CD4-positive, alpha-beta T cell treated with Interleukin-6 at 100 ng/mL for 8 hours (primary cell): ENCODE measurements at places on chromosomes 12 and 14.

DNA sequence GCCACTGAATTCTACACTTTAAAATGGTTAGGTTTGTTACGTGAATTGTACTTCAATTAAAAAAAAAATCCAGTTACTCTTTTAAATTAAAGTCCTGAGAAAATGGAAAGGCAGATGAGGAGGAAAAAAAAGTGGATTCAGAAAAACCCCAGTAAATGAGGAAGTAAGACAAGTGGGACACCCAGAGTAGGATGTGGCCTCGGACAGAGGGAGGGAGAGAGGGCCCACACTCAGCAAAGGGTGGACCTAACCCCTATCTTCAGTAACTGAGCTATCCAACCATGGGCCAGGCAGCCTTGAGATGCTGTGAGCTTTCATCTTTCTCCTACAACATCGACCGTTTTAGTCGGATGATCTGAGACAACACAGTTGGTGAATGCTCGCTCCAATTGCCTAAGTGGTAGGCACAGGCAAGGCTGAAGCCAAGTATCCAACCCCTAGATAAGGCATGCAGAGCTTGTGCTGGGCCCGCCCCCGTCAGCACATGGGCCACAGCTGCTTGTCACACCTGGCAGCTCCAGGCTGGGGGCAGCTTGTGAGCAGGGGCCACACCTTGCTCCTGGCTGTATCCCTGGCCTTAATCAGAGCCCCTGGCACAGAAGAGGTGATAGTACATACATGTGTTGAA is 142.1 kb downstream of the TTC7B start:
- no peak for DNase-seq

- DNase-seq: no peak
Measured at GRCh38 chr14:38366374-38366773, 110.5 kb upstream of the CLEC14A start.

DNA sequence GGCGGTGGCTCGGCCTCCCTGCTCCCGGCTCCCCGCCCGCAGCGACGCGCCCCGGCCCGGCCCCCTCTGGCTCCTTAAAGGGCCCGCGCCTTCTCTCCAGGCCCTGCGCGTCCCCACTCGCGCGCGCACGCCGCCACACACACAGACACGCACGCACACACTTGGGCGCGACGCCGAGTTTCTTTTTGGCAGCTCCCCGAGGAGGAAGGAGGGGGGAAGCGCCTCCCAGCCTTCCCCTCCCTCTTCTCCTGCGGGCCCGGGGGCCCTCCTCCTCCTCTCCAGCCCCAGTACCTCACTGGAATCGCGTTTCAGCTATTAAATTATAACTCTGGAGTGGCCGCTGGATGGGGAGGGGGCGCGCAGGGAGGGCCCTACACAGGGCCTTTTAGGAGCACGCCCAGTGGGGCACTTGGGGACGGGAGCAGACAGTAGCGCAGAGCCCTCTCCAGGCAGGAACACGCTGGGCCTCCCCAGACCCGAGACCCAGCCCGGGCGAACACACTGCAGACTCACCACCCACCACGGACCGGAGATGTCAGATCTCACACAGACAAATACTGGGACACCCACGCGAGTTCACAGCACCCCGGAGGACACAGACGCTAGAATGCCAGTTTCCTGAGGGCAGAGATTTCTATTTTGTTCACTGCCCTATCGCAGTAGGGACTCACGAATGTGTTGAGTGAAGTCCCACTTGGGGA is 411 bp upstream of the NCOR2 start:
- DNase-seq: peak; percentile 87

- DNase-seq: no peak
Measured at GRCh38 chr14:104166698-104167097, 28.3 kb downstream of the KIF26A start.

- no peak for DNase-seq
Measured at GRCh38 chr12:42886160-42886559, 296.6 kb upstream of the PRICKLE1 start.

DNA sequence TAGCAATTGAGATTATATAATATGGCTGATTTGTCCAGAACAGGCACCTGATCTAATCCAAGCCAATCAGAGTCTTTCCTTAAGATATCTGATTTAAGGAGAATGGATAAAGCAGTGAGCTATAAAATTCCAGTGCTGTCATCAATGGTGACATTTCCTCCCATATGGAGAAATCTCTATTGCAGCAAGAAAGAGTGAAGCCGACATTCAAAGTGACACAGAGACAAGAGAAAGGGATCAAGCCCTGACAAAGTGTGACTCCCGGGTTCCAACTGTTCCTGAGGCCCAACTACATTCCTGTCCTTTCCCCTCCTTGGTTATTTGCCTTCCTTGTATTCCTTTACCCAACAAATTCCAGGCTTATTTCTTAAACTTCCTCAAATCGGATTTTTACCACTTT is 430.0 kb upstream of the SOX5 start:
- no peak for DNase-seq

DNA sequence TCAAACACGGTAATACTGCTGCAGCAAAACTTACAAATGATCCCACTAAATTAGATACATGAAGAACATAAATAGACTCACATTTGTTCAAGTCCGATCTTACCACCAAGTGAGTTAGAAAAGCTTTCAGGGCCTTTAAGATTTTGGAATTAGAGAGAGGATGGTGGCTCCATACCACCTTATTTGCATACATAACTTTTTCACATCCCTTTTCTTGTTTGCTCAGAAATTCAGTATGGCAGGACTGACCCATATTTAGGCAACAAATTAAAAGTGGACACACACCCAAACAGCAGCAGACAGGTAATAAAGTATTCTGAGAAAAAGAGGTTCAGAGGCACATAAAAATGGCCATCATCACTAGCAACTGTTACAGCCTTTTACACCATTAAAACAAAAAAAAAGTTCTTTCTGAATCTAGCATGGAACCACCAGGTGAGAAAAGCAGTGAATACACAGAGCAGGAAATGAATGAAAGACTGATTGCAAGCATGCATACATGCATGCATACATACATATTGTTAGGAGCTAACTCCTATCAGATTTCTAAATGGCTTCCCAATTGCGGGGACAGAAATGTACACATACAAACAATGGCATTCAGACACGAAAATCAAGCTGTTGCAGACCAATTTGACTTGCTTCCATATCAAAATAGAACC is 23.3 kb downstream of the STXBP6 start:
- no peak for DNase-seq

- DNase-seq: no peak
Measured at GRCh38 chr12:52781399-52782082, 4.4 kb upstream of the KRT76 start.

DNA sequence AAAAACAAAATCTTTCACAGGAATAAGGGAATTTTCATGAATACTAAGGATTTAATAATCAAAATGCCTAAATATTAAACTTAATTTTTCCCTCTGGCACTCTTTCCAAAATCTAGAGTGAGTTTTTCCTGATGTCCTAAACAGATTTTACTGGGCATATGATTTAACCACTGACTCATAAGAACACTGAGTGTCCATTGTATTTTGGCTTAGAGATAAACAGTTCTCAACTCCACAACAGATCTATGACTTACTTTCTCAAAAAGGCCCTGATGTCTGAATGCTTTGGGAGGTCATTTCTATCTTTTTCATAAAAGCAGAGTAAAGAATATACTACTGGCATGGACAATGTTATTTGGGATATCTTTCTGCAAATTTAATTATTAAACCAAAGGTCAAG is 15.0 kb downstream of the TMBIM4 start:
- no peak for DNase-seq

- no peak for DNase-seq
Measured at GRCh38 chr12:106137530-106138356, 1.0 kb downstream of the NUAK1 start.

DNA sequence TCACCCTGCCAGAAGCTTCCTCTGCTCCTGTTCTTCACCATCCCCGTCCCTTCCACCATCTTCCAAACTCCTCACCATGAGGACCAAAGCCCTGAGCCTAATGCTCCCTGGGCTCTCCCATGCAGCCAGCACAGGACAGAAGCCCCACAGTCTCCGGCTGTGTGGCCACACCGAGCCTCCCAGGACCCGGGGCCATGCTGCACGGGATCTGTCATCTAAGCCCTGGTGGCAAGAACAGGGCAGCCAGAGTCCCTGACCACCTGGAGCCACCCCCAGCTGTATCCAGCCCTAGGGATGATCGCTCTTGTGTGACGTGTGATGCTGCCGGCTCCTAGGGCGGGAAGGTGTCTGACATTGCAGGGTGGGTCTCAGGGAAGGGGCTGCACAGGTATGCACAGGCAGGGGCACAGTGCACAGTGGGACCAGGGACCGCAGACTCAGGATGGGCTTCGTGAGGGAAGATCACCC is 8.1 kb downstream of the TMEM179 start:
- no peak for DNase-seq

DNA sequence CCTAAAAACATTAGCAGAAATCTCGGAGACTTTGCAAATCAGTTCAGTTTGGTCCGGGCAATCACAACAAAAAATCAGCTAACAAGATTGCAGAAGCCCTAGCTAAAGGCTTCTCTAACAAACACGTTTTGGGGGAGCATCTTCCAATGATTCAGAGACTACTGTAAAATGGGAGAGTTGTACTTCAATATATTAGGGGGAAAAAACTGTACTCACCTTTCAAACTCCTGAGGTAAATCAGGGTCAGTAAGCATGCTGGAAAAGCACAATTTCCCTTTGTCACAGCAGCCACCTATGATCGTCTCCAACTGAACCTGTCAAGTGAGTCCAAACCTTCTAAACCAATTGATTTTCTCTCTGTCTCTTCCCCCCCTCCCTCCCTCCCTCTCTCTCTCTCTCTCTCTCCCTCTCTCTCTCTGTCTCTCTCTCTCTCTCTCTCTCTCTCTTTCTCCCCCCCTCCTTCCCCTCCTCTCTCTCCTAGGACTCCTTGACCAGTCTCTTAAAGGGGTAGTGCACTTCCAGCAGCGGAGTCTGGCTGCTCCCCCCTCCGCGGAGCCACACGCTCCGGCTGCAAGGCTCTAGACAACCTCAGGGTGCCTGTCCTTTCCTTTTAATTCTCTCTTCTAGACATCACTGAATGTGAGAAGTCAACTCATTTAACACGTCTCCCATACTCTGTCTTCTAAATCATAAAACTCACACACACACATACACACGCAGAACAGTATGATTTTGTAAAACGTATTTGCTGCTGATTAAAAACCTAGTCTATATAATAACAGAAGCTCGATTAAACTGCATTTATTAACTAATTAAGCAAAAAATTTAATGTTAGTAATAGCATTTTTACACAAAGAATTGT is at the start of gene SOX5:
Gene SOX5, minus strand, starts transcription at position 323 of the 862 bp plus-strand sequence. Its CDS starts 69 bp downstream, at position 254.
- DNase-seq: no peak

GRCh38 chr14:55688566-55688965 is 108.6 kb downstream of the KTN1 start:
- no peak for DNase-seq

DNA sequence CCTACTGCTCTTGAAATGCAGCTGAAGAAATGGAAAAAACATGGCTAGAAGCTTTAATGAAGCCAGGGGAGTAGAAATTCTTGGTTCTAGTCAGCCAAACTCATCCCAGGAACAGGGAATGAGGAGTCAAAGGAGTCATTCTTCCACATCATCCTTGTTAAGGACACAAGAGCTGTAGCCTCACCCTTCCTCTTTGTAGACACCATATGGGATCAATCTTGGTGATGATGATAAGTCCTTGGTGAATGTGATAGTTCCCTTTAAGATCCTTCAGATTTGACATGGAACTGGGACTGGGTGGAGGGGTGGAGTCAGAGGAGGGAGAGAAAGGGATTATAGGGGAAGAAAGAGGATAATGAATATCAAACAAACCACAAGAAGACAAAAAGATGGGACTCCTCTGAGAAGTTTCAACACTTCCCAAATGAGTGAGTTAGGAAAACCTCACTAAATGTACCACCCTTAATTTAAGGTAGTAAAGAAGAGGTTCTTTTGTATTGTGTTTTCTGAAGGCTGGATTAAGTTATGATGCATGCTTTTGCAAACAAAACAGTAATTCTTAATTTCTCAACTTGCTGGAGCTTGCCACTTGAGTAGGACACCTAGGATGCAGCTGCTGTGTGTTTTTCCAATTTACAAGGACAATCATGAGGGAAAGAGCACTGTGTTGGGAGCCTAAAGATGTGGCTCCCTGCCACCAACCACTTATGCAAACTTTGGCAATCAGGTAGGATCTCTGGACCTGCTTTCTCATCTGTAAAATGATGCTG is 104.0 kb downstream of the WIF1 start:
- DNase-seq: no peak

GRCh38 chr12:92338671-92339070 is 193.0 kb upstream of the BTG1 start:
- no peak for DNase-seq

GRCh38 chr14:100765296-100765695 is 38.6 kb downstream of the DLK1 start:
- DNase-seq: no peak

DNA sequence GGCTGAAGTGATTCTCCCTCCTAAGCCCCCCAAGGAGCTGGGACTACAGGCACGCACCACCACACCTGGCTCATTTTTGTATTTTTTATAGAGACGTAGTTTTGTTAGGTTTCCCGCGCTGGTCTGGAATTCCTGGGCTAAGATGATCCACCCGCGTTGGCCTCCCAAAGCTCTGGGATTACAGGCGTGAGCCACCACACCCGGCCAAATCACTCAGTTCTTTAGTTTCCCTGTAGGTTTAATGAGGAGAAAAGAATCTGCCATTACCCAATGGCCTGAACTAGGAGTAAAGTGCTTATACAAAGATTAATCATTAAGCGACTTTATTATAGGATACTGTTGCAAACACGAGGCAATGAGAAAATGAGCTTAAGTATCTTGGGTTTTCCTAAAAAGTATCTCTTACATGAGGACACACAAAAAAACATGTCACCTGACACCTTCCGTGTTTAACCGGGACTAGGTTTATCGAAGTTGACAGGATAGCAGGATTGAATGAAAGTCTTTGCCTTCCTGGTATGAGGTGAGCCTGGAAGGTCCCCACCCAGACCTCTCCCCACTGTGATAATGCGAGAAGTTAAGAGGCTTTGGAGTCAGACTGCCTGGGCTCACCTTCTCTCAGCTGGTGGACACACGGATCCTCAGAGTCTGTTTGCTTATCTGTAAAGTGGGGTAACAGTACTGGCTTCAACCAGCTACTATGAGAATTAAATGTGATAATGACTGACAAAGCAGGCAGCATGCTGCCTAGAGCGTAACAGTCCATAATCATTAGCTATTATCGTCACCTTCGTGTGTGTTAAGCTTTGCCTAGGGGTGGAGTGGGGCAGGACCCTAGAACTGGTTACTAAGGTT is 133.5 kb upstream of the KRAS start:
- DNase-seq: no peak

- DNase-seq: no peak
Measured at GRCh38 chr12:44842669-44843068, 33.4 kb downstream of the NELL2 start.

DNA sequence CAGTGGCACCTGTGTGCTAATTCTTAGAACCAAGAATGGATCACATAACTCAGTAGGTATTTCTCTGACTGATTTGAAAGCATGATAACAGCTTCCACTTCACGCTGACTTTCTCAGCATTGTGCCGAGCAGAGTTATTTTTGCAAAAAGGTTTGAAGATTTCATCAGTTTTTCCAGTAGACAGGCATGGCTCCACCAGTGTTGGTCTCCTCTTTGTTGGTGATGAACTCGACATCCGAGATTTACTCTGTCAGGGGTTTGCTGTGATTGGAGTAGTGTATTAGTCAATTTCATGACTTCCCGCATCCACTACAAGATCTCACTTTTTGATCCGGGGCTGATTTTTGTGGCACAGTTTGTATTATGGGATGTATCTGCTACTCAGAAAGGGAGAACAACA is 85.3 kb downstream of the PRKCH start:
- peak; percentile 46 for DNase-seq
